ENCODE measurements at places on chromosomes 11 and 22.

- DNase-seq = peak; percentile 86
Observed at GRCh38 chr11:12539572-12539971, 134.6 kb upstream of the TEAD1 start.

DNA sequence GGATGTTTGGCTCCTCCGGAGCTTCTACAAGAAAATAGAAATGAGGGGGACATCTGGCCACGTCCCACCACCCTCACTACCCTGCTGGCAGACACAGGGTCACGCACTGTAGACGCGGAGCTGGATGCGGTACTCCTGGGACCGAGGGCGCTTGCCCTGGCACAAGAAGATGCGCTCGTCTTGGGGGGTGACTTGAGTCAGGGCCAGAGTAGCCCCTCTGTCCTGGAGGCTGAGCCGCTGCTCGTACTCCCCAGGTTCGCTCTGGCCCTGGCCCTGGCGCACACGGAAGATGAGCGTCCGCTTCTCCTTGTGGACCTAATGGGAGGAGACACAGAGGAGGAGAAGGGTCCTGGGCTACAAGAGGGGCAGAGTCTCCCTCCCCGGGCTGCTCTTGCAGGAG, 2.2 kb downstream of the MCAM start:
- no peak for DNase-seq

DNA sequence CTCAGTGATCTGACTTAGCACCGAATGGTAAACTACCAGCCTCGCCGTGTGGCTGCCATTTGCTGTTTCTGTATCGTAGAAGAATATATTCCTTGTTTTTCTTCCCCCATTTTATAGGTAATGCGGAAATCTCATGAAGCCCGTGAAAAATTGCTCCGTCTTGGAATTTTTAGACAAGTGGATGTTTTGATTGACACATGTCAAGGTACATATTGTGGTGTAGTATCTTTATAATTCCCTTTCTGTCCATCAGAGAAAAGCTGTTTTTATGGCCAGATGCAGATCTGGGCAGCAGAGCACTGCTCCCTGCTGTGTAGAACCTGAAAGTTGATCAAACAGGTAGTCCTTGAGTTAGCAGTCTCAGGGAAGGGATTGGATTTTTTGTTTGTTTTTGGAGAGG, 13.4 kb downstream of the SAMM50 start:
- DNase-seq = no peak

DNA sequence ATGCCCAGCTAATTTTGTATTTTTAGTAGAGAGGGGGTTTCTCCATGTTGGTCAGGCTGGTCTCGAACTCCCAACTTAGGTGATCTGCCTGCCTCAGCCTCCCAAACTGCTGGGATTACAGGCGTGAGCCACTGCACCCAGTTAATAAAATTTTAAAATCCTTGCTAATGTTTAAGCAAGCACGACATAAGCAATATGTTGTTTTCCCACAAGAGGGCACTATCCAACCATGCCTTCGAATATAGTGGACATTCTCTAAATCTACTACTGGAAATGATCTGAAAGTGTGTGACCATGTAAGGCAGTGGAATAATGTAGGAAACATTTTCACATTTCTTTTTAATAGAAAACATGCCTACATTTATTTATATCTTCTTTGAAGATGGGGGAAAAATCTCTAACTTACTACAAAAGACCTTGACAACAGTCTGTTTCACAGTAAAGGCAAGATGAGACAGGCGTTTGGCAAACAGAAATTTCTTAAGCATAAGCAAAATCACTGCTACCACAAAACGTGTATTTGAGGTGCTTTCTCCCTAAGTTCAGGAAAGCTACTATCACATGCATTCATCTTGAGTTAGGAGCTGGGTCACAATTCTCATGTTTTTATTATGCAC, 38.2 kb downstream of the PITPNB start:
- DNase-seq = peak; percentile 89

DNA sequence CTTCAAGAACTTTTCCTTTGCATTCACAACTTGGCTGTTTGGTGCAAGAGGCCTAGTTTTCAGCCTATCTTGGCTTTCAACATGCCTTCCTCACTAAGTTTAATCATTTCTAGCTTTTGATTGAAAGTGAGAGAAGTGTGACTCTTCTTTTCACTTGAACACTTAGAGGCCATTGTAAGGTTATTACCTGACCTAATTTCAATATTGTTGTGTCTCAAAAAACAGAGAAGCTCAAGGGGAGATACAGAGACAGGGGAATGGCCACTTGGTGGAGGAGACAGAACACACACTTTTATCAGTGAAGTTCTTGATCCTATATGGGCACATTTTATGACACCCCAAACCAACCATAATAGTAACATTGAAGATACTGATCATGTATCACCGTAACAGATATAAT, 532.3 kb downstream of the DLG2 start:
- no peak for DNase-seq

GRCh38 chr11:68383976-68384501, 71.6 kb downstream of the LRP5 start:
- peak; percentile 54 for DNase-seq

- DNase-seq = no peak
Observed at GRCh38 chr22:20212754-20213699, 55.1 kb downstream of the RTN4R start.

DNA sequence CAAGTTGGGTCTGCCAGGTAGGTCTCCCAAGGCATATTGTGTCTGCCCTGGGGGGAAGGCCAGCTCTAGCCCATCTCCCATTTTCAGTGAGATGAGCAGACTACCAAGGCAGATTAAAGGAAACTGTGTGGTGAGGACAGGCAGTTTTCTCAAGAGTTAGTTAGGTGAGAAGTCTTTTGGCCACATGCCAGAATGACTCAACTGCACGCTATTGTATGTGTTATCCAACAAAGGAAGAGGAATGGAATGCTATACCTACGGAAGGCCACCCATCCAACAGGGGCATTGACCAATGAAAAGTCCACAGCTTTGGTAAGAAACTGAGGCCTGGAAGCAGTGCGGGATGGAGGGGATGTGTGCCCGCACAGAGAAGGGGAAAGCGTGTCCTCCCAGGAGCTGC, 941.7 kb downstream of the NTM start:
- peak; percentile 73 for DNase-seq

- no peak for DNase-seq
Observed at GRCh38 chr11:132855516-132855915, 676.8 kb downstream of the OPCML start.

DNA sequence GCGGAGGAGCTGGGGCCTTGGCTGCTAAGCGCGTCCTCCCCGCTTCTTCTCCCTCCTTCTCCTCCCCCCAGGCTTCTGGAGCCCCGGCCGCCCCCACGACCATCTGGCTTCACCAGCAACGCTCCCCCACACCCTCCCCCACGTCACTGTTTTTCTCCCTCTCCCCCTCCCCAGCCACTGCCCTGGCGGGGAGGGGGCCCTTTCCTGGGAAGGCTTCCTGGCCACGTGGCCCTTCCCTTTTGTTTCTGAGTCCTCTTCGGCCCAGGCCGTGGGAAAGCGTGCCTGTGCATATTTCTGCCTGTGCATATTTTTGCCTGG, 27.7 kb downstream of the RTN4R start:
- DNase-seq = peak; percentile 39

DNA sequence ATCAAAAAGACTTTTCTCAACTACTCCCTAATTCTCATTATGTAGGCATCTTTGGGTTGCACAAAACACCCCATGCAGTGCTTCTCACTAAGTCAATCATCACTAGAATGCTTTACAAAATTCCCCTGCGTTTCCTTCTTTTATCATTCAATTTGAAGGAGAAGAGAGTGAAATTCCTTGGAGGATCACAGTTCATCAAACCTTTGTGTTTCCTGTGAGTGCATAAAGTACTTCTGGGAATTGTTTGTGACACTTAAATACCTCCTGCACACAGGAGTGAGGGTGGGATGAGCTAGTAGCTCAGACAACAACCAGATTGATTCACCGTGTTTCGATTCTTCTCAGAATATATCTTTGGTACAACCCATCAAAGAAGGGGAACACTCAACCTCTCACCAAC, 3.7 kb upstream of the OR5AR1 start:
- DNase-seq = no peak

- peak; percentile 23 for DNase-seq
Observed at GRCh38 chr11:70201882-70202861, 924 bp upstream of the FADD start.

DNA sequence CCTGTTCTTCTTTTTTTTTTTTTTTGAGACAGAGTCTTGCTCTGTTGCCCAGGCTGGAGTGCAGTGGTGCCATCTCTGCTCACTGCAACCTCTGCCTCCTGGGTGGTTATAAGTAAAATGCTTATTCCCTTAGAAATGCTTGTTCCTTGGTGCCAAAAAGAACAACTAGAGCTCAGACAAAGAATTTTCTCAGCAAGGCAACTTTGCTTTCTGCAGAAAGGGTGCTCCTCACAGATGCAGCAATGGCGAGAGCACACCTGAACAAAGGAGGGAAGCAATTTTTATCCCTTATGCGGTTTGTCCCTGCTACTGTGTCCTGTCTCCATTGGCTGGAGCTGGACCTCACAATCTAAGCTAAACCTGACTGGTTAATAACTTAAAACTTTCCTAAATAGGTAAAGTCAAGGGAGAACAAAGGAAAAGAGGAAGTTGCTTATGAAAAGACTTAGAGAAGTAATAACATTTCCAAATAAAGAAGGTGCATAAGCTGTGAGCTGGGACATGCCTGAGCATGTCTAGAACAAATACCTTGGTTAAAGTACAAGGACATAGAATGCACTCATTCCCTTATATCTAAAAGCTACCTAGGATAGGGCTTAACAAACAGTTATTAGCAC, 90.0 kb upstream of the PRR5 start:
- DNase-seq = no peak

DNA sequence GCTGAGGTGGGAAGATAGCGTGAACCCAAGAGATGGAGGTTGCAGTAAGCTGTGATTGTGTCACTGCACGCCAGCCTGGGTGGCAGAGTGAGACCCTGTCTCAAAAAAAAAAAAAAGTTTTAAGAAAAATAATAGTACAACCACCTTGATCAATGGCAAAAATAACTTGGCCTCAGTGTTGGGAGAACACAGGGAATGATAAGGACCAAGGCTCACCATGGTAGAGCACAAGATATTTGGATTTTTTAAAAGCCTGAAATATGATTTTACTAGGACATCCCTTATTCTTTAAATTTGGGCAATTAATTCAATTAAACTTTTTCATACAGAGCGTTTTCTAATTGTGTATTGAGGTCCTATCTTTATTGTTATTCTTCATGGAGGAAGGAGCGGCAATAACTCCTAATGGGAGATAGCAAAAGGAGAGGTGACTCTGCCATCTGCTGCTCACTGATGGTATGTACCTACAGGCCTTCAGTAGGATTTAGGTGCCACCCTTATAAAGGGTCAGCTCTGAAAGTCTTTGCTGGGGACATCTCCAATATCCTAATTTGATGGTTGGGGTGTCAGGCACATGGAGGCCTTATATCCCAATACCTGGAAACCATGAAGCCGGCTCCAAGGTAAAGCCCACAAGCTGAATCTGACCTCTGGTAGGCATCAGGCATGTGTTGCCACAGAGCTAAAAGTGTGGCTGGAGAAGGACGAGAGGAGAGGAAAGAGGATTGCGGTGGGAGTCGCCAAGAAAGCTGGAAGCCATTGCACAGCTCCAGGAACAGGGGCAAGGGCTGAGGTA, 21.9 kb upstream of the POLD3 start:
- peak; percentile 78 for DNase-seq

- no peak for DNase-seq
Observed at GRCh38 chr11:62166371-62166770, 23.6 kb upstream of the SCGB1D1 start.

GRCh38 chr11:128422576-128423370, 164.6 kb downstream of the ETS1 start:
- no peak for DNase-seq

GRCh38 chr11:105867742-105868141, 154.3 kb downstream of the MSANTD4 start:
- no peak for DNase-seq

- no peak for DNase-seq
Observed at GRCh38 chr11:117419482-117420142, 92.0 kb downstream of the CEP164 start.

DNA sequence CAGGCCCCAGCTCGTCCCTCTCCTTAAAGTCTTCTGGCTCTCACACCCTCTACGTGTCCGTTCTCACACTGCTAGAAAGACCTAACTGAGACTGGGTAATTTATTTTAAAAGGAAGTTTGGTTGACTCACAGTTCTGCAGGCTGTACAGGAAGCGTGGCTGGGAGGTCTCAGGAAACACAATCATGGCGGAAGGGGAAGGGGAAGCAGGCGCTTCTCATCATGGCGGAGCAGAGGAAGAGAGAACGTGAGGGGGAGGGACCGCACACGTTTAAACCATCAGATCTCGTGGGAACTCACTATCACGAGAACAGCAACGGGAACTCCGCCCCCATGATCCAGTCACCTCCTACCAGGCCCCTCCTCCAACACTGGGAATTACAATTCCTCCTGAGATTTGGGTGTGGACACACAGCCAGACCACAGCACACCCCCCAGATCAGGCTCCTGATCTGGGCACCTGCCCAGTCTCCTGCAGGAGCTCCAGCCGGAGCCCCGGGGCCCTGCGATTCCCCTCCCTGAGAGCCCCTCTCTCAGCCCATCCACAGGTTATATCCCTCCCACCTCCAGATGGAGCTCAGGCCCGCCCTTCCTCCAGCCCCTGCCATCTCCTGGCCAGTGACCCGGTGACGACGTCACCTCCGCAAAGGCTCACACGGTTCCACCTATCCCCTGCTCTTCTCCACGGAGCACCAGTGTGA, 170.2 kb downstream of the BRD1 start:
- DNase-seq = no peak

DNA sequence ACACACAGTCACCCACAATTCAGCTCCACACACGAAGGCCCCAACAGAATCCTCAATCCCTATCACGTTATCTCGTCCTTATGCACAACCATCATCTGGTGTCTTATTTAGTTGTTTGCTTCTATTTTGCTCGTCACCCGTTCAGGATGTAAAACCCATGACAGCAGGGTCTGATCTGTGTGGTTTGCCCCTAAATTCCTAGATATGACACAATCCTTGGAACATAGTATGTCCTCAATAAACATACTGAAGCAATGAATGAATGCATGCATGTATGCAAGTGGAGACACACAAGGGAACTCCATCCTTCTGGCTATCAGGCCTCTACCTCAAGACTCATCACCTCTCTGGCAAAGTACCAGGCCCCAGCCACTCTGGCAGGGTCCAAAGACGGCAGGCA, 20.2 kb downstream of the STARD10 start:
- DNase-seq = no peak

DNA sequence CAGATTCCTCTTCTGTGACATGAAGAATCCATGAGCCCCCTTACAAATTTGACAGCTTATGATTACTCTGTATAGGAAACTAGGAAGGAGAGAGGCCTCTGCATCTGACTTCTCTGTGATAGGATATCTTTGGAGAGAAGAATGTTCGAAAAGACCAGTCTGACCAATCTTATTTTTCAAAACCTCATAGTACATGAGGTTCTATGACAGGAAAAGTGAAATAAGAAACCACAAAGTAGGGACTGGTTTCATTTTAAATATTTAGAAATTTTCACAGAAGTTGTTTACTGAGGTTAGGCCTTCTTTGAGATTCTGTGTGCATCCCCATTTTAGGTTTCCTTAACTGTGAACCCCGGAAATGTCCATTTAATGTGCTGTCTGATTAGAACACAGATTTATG, 2.1 kb upstream of the OR4X1 start:
- no peak for DNase-seq

GRCh38 chr22:37303821-37304274, 21.5 kb downstream of the CYTH4 start:
- DNase-seq = peak; percentile 85

Measured in fibroblast of pulmonary artery (primary cell).